Stimulated activated CD4-positive, alpha-beta T cell treated with anti-CD3 and anti-CD28 coated beads, Interleukin-2, amount 100 ng/mL, for 4 hours (primary cell): ENCODE measurements at places on chromosomes 6 and 20.

DNA sequence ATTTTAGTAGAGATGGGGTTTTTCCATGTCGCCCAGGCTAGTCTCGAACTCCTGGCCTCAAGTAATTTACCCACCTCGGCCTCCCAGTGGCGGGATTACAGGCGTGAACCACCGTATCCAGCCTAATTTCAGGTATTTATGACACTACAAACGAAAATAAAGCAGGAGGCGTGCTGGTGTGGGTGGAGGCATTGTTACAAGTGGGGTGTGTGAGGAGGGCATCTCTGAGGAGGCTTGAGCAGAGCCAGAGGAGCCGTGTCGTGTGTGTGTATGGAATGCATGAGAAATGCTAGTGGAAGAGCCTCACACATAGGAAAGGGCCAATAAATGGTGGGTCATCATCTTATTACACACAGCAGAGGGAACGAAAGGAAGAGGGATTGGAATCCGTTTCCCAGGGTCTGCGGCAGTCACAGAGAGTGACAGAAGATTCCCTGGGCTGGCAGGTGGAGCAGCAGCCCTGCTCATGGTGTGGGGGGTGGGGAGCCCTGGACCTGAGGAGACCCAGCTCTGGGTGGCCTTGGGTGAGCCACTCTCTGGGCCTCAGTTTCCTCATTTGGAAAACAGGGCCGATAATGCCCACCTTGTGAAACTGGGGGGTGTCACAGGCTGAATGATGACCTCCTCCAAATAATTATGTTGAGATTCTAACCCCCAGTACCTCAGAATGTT, 17.2 kb upstream of the PEDS1 start:
- no peak for DNase-seq

GRCh38 chr6:148186916-148187315, 155.7 kb upstream of the SASH1 start:
- no peak for DNase-seq

- no peak for DNase-seq
These were observed 216.5 kb downstream of the LY86 start for GRCh38 chr6:6804843-6805615.

DNA sequence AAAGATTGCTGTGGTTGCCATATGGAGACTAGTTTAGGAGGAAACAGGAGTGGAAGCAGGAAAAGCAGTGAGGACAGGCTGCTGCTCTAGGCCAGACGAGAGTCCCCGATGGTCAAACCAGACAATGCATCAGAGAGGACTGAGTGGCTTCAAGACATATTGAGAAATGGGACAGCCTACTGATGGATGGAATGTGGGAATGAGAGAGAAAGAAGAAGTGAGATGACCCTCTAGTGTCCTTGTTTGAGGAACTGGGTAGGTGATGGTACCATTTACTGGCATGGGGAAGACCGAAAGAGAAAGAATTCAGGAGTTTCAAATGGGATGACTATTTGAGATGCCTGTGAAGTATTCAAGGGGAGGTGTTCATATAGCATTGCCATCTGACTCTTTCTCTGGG, 111.8 kb upstream of the LAMP5 start:
- no peak for DNase-seq

- DNase-seq, result no peak
These were observed 68.4 kb upstream of the CCN2 start for GRCh38 chr6:132019586-132019985.

DNA sequence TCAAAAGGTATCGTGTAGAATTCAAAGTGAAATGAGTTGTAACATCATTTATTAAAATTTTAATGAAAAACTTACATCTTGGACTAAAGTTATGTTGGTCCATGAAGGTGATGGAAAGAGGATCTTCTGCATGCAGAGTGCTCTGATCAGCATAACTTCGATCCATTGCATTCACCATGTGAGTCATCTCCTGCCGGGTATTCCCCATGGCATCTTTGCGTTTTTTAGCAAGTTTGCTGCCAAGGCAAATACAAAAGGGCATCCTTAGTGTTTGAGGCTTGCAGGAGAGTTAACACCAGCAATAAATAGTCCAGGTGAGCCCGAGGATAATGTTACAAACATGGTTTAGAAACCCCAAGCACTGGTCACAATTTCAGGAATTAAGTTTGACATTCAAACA, 104.2 kb upstream of the THEMIS start:
- DNase-seq, result no peak

- DNase-seq, result no peak
These were observed 1.2 kb upstream of the COL19A1 start for GRCh38 chr6:69865126-69865525.

DNA sequence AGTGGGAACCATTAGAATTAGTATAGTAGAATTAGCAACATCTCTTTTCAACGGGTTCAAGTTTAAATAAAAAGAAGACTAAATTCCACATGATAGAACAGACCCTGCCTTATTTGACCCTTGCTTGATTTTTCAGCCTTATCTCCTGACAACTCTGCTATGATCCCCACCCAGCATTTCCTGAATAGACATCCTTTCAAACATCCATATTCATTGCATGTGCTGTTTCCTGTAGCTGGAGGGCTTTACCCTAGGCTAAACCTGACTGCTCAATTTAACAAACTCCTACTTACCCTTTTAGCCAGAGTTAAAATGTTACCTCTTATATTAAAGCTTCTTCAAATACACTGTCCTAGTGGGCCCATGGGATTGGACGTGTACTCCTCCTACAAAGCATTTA, 594.8 kb upstream of the ARID1B start:
- DNase-seq, result no peak

- no peak for DNase-seq
These were observed 641 bp downstream of the TCF15 start for GRCh38 chr20:609371-609964.

- DNase-seq, result no peak
These were observed 123.4 kb downstream of the MAP7 start for GRCh38 chr6:136426627-136427377.

DNA sequence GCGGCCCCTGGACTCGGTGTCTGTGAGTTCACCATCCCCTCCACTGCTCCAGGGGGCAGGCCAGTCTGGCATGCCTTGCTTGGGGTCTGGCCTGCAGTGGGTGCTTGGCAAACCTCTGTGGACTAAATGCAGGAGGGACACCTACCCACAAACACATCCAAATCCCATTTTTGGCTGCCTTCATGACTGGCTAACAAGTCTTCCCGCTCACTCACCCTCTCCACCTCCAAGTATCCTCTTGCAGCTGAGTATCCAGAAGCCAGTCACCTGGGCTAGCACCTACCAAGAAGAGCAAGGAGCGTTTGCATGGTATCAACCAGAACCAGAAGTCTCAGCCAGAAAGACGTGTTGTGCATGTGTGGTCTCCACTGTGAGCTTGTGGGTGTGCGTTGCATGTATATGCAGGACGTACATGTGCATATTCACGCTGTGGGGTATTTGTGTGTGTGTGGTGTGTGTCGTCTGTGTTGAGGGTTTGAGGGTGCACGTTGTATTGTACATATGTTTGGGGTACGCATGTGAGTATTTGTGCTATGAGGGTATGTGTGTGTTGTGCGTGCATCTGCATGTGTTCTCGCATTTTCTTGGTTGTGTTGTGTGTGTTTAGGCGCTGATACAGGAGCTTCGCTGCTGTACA, 5.6 kb upstream of the PMEPA1 start:
- no peak for DNase-seq

- no peak for DNase-seq
These were observed 46.1 kb upstream of the GFRAL start for GRCh38 chr6:55281215-55281614.

- DNase-seq, result no peak
These were observed 243.1 kb upstream of the FLRT3 start for GRCh38 chr20:14580418-14581074.

DNA sequence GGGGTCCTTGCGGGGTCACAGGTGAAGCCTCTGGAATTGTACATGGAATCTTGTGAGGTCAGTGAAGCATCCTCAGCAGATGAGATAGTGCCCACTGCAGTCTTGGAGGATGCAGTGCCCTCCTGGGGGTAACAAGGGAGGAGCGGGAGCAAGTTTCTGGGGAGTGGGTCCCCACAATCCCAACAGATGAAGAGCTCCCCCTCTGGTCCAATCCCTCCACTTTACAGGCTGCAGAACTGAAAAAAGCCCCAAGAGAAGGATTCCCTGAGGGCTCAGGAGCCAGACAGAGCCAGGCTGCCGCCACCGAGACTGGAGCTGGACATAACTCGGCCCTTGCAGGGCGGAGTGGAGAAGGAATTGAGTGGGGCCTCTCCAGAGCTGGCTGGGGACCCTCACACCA, 52.4 kb downstream of the TTI1 start:
- no peak for DNase-seq

GRCh38 chr6:147904416-147904815, 395.9 kb downstream of the SAMD5 start:
- no peak for DNase-seq

GRCh38 chr20:38219006-38219950, 41.3 kb downstream of the KIAA1755 start:
- DNase-seq, result no peak

GRCh38 chr6:170086639-170087420, 204.0 kb downstream of the DLL1 start:
- no peak for DNase-seq

DNA sequence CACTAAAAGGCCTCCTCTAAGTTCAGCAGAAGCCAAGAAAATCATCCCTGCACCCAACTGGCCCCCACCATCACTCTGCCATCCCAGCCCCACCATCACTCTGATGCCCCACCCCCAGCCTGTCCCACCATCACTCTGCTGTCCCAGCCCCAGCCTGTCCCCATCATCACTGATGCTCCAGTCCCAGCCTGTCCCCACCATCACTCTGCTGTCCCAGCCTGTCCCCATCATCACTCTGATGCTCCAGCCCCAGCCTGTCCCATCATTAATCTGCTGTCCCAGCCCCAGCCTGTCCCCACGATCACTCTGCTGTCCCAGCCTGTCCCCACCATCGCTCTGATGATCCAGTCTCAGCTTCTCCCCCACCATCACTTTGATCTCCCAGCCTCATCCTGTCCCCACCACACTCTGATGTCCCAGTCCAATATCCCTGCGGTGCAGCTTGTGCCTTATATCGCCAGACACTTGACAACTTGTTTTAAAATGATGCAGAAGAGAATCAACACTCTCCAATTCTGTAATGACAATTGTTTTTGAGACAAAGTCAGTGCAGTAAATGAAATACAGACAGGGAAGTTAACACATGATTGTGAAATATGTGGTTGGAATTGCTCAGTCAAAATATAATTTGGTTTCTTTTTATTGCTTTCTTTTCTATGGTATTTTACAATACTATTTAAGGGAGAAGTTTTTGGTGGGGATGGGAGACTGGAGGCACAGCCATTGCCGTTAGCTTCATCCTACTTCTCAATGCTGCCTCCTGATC, 100.8 kb downstream of the TNFAIP3 start:
- no peak for DNase-seq

GRCh38 chr20:6707321-6707831, 60.1 kb upstream of the BMP2 start:
- DNase-seq, result no peak

GRCh38 chr6:127718694-127719093, 141.7 kb downstream of the C6orf58 start:
- DNase-seq, result no peak
